H54 (cell line): ENCODE measurements at places on chromosomes 3 and 15.

- DNase-seq: no peak
These were observed 23.8 kb downstream of the MEX3B start for GRCh38 chr15:82021992-82022391.

DNA sequence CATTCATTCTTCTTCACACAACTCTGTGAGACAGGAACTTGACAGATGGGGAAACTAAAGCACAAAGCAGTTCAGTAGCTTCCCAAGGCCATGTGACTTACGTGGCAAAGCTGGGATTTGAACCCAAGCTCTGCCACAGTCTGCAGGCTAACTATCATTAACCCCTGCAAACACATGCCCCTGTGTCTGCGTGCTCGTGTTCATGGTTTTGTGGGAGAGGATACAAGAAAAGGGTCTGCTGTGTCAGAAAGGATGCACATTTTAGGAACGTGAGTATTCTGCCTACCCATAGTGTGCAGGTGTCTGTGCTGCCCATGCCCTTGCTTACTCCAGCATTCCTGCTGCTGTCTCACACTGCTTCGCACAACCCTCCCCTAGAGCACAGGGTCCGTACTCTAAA, 137.0 kb downstream of the CHDH start:
- no peak for DNase-seq

DNA sequence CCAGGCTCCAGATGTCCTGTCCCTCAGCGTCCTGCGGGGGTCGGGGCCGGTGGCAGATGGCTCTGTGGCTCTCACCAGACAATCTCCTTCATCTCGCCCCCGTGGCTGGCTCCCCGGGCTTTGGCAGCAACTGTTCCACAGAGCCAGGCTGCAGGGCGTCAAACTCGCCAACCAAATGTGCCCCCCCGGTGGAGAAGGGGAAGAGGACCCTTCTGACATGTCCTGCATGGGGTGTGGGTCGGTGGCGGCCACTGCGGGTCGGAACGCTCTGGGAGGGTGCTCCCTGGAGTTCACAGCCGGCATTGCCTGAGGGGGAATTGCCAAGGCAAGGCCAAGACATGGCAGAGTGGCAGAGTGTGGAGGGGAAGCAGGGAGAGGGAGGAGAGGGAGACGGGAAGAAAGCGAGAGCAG, 36.0 kb downstream of the BDH1 start:
- no peak for DNase-seq

GRCh38 chr3:131386429-131387165, 5.0 kb downstream of the NUDT16 start:
- DNase-seq: no peak

DNA sequence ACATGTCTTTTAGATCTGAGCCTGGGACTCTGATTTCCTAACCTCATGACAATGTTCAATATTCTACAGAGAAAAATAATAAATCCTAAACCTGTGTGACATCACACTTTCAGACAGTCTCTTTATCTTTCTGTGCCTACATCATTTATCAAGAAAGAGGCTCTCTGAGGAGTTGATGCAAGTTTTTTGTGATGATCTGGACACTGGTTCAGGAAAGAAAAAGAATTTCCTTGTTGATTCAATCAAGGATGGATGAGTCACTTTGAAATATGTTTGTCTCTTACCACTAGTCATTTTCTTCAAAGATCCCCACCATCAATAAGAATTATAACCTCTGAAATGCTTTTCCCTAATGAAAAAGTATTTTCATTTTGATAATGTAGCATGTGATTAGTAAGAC, 404.6 kb downstream of the WDR72 start:
- DNase-seq: no peak

DNA sequence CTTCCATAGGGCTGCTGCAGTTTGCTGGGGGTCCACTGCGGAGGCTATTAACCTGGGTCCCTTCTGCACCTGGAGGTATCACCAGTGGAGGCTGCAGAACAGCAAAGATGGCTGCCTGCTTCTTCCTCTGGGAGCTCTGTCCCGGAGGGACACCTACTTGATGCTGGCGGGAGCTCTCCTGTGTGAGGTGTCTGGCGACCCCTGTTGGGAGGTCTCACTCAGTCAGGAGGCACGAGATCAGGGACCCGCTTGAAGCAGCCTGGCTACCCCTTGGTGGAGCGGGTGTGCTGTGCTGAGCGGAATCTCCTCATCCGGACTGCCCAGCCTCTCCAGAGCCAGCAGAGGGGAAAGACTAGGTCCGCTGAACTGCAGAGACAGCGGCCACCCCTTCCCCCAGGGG, 56.0 kb upstream of the CTXND1 start:
- DNase-seq: no peak

GRCh38 chr3:61594964-61595285, 33.6 kb downstream of the PTPRG start:
- DNase-seq: no peak

DNA sequence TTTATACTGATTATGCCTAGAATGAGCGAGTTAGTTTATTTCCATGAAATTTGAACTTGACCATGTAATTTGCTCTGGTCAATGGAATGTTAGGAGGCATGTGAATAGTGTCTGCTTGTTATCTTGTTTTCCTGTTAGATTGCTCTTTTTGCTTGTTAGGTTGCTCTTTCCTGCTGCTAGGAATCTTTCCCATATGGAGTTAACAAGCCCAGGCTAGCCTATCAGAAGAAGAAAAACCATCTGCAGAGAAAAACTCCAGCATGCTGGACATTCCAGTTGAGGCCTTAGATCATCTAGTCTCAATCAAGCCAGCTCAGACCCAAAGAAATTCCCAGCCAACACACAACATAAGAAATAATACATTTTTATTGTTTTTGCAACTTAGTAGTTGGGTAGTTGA, 470.2 kb upstream of the AGTR1 start:
- DNase-seq: no peak

DNA sequence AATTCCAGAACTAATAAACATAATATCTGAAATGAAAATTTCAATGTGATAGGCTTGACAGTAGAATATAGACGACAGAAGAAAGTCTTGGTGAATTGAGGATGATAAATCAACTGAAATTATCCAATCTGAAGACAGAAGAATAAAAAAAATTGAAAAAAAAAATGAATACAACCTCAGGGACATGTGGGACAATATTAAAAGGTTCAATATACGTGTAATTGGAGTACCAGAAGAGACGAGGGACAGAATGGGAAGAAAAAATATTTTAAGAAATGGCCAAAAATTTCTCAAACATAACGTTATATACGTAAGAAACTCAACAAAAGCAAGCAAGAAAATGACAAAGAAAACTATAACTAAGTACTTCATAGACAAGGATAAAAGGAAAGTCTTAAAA, 43.3 kb upstream of the HCLS1 start:
- no peak for DNase-seq

GRCh38 chr3:4981294-4981664, 2.0 kb downstream of the BHLHE40 start:
- no peak for DNase-seq

- DNase-seq: no peak
These were observed 189.7 kb upstream of the STT3B start for GRCh38 chr3:31343075-31343474.

- no peak for DNase-seq
These were observed 28.1 kb upstream of the CTDSPL start for GRCh38 chr3:37833302-37834186.

- DNase-seq: no peak
These were observed 29.6 kb downstream of the GALK2 start for GRCh38 chr15:49199666-49200065.

- DNase-seq: no peak
These were observed 61.4 kb upstream of the ZBTB38 start for GRCh38 chr3:141306922-141307321.

DNA sequence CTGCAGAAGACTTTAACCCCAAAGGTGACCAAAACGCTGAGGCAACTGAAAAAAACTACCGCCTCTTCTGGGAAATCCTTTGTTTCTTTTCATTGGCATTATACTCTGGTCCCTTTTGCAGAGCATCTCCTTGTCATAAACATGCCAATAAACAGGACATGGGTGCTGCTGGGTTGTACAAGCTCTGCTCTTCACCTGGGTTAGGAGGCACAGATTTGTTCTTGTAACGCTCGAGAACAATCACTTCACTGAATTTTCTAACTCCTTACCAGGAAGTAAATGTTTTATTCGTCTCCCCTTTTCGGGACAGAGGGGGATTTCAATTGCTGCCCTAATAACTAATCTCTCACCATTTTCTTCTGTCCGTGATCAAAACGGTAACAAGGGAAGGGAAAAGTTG, 1.3 kb downstream of the PLCH1 start:
- no peak for DNase-seq

- DNase-seq: no peak
These were observed 23.1 kb downstream of the EOMES start for GRCh38 chr3:27699067-27699466.

GRCh38 chr3:94106268-94106667, 43.4 kb downstream of the NSUN3 start:
- no peak for DNase-seq

- DNase-seq: no peak
These were observed 25.6 kb downstream of the LRRC2 start for GRCh38 chr3:46540550-46540949.

DNA sequence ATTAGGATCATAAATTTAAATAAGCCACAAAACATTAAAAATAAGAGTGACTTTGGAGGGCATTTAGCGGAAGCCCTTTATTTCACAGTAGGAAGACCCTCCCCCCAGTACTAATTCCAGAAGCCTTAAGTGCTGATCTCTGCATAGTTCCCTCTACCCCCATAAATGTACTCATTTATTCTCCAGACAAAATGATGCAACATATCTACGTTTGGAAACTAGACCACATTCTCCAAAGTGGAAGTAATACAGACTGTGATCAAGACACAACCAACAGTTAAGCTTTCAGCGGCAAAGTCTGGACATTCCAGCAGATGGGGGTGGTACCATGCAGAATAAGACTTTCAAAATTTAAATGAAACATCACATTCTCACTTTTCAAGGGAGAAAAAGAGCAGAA, 44.8 kb upstream of the RPS17 start:
- DNase-seq: no peak

DNA sequence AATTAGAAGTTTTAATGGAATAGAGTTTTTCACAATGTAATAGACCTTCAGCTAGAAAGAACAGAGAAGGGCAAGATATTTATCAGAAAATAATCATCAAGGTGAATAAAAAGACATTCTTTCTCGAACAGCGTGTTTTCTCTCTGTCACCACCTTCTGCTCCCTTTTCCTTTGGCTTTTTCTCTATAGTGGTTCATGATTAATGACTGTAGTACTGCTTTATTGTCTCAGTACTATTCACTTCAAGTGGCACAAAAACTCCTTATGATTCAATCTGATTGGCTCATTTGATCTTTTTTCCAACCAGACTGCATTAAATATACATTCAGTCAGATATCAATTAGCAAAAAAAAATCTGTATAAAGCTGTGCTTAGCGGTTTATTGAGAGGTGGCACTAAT, 516.0 kb downstream of the OTOL1 start:
- no peak for DNase-seq

DNA sequence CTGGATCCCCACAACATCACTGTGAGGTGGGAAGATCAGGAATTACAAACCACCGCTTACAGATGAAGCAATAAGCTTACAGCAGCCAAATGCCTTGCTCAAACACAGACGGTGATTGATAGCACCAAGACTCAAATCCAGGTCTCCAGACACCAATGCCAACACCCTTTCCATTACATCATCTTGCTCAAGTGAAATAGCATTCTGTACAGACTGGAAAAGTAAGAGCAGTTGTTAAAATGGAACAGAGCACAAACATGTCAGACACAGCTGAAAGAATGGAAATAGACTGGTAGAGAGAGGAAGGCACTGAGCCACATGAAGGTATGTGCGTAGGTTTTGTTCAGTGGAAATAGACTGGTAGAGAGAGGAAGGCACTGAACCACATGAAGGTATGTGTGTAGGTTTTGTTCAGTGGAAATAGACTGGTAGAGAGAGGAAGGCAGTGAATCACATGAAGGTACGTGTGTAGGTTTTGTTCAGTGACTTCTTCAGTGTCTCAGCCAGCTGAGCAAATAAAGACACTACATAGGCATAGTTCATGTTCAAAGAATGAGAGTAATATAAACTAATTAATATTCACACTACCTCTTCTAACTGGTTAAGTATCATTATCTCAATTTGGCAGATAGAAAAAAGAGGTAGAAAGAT, 15.6 kb downstream of the CLDN1 start:
- DNase-seq: no peak

DNA sequence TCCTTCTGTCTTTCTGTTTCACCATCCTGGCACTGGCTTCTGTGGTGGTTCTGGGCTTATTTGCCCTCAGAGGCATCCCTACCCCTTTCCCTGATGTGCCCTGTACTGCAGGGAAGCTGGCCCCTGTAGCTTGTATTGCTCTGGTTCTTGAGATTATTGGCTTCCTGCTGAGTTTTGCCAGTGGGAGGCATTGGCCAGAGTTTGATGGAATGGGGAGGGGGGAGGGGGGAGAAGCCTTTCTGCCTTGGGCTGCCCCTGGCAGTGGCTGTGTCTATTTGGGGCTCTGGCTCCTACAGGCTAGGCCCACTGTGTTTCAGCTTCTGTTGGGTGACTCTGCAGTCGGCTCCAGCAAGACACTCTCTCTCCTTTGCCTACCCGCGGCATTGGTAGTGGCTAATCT, 41.6 kb upstream of the SEMA6D start:
- DNase-seq: no peak

GRCh38 chr3:120983841-120984240, 75.8 kb downstream of the STXBP5L start:
- no peak for DNase-seq

DNA sequence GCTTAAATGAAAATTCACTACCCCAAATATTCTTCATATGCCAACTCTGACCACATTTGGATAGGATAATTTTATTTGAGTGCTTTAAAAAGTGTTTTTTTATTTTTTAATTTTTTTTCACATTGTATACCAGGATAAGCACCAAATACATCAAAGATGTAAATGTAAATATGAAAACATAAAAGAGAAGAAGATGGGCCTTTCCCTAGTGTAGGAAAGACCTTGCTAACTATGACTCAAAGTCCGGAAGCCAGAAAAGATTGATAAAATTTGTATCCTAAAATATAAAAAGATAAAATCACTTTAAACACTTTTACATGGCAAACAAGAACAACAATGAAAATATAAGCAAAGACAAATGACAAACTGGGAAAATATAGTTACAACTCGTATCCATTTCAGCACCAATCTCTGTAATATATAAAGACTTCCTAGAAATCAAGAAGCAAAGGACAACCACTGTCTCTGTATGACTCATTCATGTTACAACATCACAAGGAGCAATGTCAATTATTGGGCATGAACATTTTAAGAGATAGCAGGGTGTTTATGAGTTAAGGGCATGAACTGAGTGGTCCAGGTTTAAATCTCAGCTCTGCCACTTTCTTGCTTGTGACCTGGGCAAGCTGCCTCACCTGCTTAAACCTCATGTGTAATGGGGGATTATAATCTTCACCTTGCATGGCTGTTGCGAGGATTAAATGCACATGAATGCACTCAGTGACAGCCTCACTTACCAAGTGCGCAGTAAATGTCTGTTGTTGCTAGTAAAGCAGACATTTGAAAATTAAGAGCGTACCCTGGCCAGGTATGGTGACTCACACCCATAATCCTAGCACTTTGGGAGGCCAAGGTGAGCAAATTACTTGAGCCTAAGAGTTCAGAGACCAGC, 25.3 kb upstream of the ARHGEF3 start:
- DNase-seq: no peak
